ENCODE measurements at places on chromosomes 6 and 20.

GRCh38 chr6:26336355-26337198 lies 28.4 kb upstream of the BTN3A2 start:
- no peak for DNase-seq

DNA sequence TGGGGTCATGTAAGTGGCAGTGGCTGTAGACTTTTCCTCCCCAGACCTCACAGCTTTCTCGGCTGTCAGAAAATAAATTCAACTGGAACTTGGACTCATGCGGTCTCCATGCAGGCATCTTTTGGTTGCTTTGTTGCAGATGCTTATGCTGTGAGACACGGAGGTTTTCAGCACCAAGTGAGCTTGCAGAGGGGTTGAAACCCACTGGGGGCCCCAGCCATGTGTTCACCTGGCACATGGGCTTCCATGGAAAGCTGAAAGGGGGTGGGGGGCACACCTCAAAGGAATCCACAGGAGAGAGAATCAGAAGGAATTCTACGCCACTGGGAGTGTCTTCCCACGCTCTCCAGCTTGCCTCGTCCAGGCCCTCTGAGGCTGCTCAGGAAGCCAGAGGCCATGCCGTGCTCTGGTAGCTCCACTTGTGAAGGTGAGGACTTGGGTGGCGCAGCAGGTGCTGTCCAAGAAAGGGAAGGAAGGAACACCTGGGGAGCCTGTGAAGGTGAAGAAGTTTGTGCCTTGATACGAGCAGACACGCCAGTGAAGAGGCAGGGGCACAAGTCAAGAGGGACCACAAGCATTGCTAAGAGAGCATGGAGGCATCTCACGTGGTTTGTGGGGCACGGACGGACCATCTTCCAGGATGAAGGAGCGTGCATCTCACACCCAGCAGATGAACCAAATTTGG lies 134.3 kb upstream of the PMEPA1 start:
- DNase-seq, result no peak

- DNase-seq, result no peak
Observed at GRCh38 chr6:35164277-35164676, 23.1 kb upstream of the TCP11 start.

DNA sequence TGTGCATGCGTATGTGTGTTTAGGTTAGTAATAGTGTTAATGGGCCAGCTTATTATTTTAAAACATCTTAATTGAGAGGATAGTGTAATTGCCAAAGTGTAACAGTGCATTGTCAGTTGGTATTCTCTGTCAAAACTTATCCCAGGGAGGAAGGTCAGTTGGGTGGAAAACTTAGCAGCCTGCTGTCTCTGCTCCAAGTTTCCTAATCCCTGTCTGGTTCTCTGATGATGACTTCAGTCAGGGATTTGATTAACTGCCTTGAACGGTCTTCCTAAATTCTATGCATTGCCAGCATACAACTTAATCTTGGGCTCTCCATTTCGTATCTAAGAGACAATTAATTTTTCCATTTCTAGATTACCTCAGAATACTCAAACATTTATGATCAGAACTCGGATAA lies 51.1 kb downstream of the L3MBTL3 start:
- DNase-seq, result no peak

DNA sequence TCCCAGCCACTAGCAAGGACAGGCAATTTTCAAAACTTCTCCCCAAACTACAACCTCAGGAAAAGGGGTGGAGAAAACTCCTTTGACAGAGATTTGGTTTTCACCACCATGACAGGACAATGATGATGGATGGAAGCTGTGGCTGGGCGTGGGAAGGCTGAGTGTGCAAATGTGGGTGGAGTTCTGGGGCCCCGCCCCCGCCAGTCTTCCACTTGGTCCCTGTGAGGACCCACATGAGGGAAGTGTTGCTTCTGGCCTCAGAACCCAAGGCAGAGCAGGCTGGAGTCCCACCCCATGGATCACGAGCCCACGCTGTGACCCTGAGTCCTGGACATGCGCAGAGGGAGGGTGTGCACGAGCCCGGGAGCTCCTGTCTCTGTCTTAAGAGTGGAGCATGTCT lies 21.5 kb upstream of the MRGBP start:
- DNase-seq, result no peak

DNA sequence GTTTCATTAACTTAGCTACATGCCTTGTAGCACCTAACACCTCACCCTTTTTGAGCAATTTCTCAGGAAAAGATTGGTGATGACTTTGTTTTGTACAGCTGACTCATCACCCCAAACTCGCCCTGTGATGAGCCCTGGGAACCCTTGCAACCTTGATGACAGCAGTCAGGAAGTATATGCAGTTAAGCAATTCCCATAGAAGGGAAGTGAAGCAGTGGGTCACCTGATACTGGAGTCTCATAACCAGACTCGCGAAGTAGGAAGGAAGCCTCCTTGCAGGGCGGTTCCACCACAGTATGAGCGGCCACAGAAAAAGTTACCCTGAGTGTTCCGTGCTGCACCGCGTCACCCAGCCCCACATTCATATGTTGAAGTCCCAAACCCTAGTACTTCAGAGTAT lies 82.0 kb upstream of the EDN1 start:
- no peak for DNase-seq

DNA sequence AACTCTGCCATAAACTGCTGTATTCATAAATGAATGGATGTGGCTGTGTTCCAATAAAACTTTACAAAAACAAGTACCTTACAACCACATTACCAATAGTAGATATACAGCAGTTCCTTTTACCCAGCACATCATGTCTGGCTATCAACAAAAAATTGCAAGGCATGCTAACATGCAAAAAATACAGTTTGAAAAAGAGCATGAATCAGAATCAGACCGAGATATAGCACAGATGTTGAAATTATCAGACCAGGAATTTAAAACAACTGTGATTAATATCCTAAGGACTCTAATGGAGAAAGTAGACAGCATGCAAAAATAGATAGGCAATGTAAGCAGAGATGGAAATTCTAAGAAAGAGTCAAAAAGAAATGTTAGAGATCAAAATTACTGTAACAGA lies 8.4 kb upstream of the NUS1 start:
- DNase-seq, result no peak

GRCh38 chr6:16596616-16597331 lies 164.5 kb downstream of the ATXN1 start:
- DNase-seq, result no peak

DNA sequence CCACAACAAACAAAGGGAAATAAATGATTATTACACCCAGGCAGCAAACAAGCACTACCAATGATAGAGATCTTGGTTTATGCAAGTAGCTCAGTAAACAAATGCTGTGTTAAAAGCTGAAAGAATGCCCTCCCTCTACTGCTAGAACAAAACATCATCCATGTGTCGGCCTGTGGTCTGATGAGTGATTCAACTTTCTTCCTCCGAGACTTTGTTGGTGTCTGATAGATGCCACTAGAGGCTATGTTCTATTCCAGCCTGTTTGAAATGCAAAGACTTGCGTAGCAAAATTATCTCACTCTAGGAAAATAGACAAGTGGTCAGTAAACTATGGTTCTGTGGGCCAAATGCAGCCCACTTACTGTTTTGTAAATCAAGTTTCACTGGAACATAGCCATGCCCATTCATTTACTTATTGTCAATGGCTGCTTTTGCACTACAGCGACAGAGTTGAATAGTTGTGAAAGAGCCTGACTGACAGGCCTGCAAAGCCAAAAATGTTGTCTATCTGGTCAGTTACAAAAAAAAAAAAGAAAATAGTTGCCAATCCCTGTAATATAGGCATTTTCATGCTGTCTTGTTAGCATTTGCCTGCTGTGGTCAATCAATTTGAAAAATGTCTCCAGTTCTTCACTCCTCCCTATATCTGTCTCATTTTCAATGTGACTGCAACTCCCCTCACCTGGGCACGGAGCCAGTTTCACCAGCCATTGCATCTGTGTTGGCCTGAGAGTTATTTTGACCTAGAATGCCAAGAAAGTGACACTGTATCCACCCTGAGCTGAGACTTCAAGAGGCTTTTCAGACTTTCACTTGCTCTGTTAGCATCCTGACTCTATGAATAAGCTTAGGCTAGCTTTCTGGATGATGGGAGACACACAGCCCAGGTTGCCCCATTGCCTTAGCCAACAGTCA lies 544.6 kb upstream of the BTBD3 start:
- no peak for DNase-seq

GRCh38 chr20:18913701-18914100 lies 100.1 kb downstream of the SCP2D1 start:
- no peak for DNase-seq

DNA sequence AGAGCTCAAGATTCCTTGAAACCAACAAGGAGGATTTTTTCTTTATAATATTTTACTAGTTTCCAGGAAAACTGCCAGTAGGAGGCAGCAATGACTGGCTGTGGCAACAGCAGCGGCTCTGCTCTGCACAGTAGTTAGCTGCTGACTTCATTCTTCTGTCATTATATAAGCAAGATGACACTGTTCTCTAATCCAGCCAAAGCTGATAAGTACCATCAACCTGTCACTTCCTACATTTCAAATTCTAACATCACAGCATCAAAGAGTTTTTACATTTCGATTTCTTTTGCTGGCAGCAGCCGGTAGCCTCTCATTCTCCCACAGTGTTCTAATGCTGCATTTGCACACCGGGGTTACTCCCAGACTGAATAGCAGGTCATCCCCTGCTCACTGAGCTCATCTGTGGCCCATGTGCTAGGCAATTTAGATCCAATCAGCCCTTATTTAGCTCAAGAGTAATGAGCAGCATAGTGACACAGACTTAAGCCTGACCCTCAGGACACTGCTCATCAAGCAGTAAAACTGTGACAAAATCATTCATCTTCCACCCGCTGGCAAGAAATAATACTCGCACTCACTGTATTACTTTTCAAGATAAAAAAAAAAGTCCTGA lies 67.8 kb downstream of the MMS22L start:
- peak; percentile 11 for DNase-seq

GRCh38 chr6:130482645-130483390 lies 117.0 kb downstream of the TMEM200A start:
- DNase-seq, result no peak

DNA sequence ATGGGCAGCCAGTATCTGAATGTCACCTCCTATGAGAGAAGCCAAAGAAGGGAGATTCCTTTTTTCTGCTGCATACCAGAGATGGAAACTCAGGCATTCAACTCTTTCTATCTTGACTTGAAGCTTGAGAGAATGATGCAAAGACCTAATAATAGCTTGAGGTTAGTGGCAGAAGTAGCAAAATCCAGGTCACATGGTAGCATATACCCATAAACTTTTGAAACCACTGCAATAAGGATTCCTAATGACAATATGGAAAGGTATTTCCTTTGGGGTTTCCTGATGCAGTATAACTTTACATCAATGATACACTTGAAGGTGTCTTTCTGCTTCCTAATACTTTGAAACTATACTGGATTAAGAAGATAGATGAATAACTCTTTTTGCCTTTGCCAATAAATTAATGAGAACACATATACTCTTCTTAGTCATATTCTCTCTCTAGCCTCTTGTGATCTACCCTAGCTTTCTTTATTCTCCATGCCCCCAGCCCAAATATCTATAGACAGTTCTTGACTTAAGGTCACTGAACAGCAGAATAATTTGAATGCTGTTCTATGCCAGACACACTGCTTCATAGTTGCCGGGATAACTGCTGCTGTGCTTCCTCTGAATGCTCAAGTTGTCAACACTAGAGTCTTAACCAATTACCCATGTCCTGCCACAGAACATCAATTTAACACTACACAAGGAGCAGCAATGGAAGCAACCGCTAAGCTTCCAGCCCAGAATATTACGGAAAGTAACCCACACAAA lies 155.5 kb upstream of the SIM1 start:
- DNase-seq, result no peak

GRCh38 chr6:73514746-73515110 lies 6.1 kb downstream of the EEF1A1 start:
- DNase-seq, result no peak

All from brain pericyte (primary cell).